ENCODE measurements at places on chromosomes 7 and 10.

DNA sequence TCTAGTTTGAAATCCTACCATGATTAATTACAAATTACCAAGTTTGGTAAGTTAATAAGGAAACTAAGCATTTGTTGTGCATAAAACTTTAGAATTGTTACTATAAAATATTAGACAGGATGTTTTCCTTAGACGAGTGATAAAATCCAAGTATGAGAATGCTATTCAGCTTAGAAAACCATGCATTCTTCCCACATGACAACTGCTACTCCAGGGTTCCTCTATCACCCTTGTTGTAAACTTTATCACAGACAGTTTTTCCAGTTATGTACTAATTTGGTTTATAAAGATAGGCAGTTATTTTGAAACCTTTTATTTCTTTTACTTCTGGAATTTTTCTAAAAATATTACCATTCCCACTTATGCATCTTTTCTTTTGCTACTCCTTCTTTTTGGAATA is 52.0 kb downstream of the SIRT1 start:
- DNase-seq: no peak

GRCh38 chr10:71623098-71623985 is 96.2 kb downstream of the C10orf105 start:
- DNase-seq: no peak

GRCh38 chr10:110151971-110152370 is 55.4 kb upstream of the MXI1 start:
- DNase-seq: no peak

- DNase-seq: no peak
Measured at GRCh38 chr10:58302254-58302653, 32.6 kb upstream of the UBE2D1 start.

- no peak for DNase-seq
Measured at GRCh38 chr10:22690614-22691431, 23.6 kb downstream of the PIP4K2A start.

DNA sequence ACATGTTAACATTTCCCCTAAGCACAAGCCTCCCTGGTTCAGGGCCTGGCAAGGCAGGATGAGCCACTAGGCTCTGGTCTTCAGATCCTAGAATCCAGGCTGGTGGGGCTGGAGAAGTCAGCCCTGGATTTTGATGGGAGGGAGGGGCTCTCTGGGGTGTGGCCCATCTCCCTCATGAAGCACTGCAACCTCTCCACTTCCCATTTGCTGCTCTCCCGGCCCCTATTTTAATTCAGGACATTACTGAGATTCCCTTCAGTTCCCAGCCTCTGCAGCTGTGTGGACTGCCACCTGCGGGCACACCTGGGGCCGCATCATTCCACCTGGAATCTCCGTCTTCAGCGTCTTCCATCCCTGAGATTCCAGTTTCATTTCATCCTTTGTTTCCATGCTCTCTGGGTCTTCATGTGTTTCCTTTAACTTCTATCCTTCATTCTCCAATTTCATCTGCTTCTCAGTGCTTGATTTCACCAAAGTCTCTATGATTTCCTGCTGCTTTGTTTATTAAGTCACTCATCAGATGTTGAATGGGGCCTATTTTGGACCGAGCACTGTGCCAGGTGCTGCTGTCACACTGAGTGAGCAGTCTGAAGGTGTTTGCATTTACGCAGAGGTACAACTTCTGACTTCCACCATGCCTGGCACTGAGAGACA is 253.6 kb downstream of the WDR37 start:
- no peak for DNase-seq

DNA sequence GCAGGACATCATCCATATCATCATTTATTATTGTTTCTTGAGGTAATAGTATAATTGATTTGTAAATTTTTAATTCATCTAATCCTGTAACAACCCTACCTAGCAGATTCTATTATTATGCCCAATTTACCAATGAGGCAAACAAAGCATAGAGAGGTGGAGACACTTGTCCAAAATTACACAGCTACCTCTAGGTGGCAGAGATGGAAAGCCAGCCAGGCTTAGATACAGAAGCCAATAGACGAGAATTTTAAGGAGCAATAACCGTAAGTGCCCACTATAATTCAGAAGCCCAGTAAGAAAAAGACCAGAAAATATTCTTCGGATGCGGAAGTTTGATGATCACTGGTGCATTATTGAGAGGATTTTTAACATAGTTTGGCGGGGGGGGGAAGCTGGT is 54.0 kb downstream of the ANK3 start:
- DNase-seq: no peak

- no peak for DNase-seq
Measured at GRCh38 chr10:91024541-91024940, 103.7 kb upstream of the ANKRD1 start.

GRCh38 chr10:120616311-120616911 is 159.4 kb downstream of the PLPP4 start:
- DNase-seq: no peak

- DNase-seq: no peak
Measured at GRCh38 chr10:119806334-119807130, 66.1 kb downstream of the MCMBP start.

GRCh38 chr10:36634916-36635315 is 490.5 kb upstream of the ANKRD30A start:
- DNase-seq: no peak

DNA sequence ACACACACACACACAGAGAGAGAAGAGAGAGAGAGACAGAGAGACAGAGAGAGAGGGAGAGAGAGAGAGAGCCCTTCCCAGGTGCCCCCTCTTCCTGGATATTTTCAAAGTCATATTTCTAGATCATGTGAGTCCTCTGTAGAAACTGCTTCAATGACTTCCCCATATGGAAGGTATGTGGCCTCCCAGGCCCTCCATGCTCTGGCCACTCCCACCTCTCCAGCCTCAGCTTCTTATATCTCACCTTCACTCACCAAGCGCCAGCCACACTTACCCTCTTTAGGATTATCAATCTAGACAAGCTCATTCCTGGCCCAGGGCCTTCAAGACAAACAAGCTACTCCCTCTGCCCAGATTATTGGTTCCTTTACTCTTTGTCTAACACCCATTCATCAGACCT is 259.7 kb downstream of the MTERF1 start:
- DNase-seq: no peak

DNA sequence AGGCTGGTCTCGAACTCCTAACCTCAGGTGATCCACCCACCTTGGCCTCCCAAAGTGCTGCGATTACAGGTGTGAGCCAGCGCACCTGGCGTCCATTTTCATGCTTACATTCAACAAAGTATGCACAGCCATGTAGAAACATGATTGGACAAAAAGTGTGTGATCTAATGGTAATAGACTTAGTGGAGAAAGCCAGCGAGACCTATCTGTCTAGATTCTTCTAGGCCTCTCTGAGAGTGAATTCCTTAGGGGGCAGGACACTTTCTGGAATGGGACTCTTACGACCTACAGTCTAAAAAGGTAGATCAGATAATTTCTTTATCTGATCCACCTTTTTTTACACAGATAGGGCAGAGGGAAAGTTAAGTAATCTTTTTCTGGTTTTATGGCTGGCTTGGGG is 46.3 kb upstream of the SDK1 start:
- DNase-seq: no peak

GRCh38 chr7:148014541-148014940 is 576.0 kb upstream of the C7orf33 start:
- DNase-seq: no peak

- DNase-seq: no peak
Measured at GRCh38 chr10:36191009-36191408, 548.9 kb upstream of the FZD8 start.

GRCh38 chr10:60123668-60124067 is 217.3 kb upstream of the CCDC6 start:
- DNase-seq: no peak

- DNase-seq: no peak
Measured at GRCh38 chr7:114008696-114009095, 89.9 kb upstream of the PPP1R3A start.

DNA sequence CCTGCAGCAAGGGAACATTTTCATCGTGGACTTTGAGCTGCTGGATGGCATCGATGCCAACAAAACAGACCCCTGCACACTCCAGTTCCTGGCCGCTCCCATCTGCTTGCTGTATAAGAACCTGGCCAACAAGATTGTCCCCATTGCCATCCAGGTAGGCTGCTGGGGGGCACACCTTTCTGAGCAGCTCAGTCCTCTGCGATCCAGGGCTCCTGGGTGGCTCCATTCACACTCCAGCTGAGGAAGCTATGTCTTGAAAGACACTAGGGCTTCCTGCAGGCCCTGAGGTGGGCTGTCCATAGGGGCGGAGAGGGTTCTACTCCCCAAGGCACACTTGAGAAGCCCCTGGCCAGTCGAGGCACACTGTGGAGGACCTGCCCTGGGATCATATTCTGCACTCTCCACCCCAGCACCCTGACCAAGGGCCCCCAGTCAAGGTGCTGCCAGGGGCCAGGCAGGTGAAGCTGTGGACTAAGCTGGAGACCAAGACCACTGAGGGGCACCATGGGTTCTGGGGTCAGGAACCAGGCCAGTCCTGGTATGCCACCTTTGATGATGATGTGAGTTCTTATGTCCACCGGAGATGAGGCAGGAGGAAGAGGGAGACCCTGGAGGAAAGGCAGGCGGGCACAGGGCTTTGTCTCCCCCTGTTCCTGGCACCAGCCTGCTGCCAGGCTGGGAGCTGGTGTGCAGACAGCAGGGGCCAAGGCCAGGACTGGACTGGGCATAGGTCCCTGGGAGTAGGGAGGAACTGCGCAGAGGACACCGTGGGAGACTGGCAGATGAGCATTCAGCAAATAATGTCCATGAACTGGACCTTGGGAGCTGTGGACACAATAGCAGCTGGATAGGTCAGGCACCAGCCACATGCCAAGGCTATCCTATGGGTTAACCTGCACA is 54.8 kb downstream of the ALOX5 start:
- no peak for DNase-seq

- no peak for DNase-seq
Measured at GRCh38 chr7:7739204-7740036, 21.0 kb upstream of the RPA3 start.

- DNase-seq: no peak
Measured at GRCh38 chr7:90858546-90858945, 262.4 kb downstream of the CDK14 start.

DNA sequence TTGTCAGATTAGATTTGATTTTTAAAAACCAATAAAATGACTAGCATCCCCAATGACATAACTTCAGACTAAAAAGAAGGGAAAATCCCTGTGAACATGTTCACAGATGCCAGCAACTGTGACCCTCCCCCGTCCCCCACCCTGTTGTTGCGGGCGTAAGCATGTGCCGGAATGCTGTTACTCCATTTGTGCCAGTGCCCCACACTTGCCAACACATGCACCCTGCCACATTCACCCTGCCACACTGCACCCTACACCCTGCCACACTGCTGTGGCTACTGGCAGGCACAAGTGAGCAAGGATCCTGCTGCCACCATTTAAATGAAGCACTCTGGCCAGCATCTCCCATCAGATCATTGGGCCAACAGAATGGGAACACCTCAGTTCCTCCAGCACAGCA is 540.2 kb downstream of the GRID1 start:
- no peak for DNase-seq

DNA sequence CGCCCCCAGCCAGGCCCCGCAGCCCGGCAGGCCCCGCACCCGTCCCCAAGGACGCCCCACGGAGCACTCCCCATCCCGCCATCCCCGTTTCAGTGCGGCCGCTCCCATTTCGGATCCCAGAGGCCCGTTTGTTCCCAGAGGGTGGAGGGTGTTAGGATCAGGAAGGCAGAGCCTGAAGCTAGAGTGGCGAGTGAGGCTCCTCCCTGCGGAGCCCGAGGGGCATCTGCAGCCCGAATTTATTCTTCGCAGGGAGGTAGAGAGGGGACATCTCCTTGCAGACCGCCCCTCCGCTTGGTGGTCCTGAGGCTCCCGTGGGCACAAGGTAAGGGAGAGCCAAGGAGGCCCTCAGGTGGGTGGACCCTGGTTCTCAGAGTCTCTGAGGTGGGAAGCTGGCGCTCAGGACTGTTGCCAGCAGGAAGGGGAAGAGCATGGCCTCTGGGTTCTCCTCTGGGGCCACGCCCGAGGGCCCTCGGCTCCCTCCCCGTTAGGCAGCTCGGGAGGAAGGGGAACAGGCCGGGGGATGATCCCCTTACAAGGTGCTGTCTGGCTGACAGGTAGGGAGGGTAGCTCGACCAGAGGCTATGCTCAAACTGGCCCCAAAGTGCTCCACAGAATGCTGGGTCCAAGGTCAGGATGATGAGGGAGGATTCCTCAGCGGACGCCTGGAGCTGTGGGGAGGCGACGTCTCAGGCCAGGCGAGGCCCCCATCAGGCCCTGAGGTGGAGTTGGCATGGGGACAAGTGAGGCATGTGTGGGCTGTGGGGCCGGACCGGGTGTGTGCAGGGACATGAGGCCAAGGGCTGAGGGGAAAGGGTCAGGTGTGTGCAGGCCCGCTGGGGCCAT is 17.4 kb downstream of the POLL start:
- DNase-seq: no peak

DNA sequence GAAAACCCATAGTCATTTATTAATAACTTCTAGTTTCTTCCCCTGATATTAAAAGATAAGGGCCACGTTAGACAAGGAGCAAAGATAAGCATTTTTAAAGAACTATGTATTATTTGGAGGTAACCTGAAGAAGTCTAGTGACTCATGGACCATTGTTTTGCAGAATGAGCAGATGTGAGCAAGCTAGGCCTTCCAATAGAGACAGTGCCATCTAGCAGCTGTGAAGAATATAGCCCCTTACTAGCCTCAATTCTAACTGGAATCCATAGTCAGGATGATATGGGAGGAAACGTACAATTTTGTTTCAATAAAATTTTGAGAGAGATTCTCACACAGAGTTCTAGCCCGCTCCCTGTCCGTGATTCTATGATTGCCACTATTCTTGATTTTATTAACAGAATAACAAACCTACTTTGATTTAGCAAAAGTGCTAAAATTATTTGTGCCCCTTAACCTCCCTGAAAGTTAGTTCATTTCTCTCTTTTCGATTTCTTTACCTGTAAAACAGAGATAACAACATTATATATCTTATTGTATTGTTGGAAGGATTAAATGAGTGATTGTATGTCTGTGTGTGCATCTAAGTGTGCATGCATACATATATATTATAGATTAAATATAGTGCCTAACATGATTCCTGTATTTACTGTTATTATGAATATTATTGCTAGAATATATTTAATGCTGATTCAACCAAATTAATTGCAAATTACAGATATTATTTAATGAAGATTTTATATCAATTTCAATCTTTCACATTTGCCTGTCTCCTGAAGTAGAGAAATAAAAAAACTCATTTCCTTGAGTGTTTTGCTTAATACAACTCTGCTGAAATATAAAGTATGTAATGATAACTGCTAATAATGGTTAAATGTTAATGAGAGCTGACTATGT is 22.7 kb downstream of the FAM237B start:
- DNase-seq: no peak

- DNase-seq: no peak
Measured at GRCh38 chr10:50423448-50423847, 172.1 kb upstream of the ASAH2 start.

Data from T-helper 17 cell (primary cell).